NCI-H446 treated with DMSO at 0.1 percent for 48 hours (cell line): ENCODE measurements at places on chromosomes 6 and 20.

- peak; percentile 83 for DNase-seq
Observed at GRCh38 chr6:26556263-26557070, 18.3 kb downstream of the HMGN4 start.

- DNase-seq = peak; percentile 32
Observed at GRCh38 chr6:12637960-12638641, 78.5 kb upstream of the PHACTR1 start.

DNA sequence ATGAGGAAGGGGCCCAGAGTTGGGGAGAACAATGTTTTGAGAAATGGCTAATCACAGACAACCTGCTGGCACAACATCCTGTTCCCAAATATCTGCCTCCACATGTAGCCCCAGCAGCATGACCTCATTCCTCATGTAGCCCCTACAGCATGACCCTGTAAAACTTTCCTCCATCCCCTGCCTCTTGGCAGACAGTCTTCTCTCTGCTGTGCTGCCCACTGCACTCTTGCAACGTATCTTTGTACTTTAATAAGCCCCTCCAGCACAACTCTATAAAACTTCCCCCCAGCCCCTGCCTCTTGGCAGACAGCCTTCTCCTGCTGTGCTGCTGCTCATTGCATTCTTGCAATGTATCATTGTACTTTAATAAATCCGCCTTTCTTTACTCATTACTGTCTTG is 278.8 kb downstream of the HDGFL1 start:
- no peak for DNase-seq

- DNase-seq = no peak
Observed at GRCh38 chr6:30890646-30891449, 6.5 kb downstream of the DDR1 start.

- no peak for DNase-seq
Observed at GRCh38 chr20:41078329-41078728, 49.7 kb downstream of the TOP1 start.

- no peak for DNase-seq
Observed at GRCh38 chr6:170371080-170371479, 64.5 kb downstream of the FAM120B start.

GRCh38 chr6:81962198-81962597 is 209.7 kb upstream of the TENT5A start:
- DNase-seq = no peak

- DNase-seq = peak; percentile 27
Observed at GRCh38 chr20:16947479-16947878, 199.3 kb downstream of the OTOR start.

DNA sequence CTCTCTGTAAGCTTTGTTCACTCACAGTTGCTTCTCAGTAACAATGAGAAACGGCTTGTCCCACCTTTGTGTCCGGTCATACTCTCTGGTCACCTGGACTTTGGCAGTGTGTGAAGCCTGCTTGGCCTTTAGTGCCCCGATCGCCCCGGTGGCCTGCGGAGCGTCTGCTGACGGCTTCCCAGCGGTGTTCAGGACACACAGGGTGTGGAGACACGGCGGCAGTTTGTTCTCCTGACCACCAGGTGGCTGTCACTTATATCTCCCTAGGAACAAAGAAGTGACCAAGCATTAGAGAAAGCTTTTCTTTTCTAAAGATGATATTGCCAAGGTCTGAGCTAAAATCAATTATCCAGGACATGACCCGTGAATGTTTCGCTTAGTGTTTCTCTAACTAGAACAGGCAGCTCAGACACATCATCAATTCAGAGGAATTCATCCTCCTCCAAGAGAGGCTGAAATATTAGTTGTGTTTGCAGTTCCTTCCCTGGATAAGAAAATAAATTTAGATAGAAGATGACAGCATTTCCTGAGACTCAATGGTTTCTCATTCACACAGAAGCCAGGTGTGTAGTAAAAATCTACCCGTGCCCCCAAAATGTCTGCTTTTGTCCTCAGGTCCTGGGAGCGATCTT is 167.4 kb upstream of the THBS2 start:
- no peak for DNase-seq
